Activated naive CD4-positive, alpha-beta T cell treated with anti-CD3 and anti-CD28 coated beads, Interleukin-2, amount 50 U/mL, for 72 hours (primary cell): ENCODE measurements at places on chromosomes 12 and 14. TPM values are rescaled to one million over a fixed set of nuclear protein-coding genes. Genes with fewer than 3 reads are reported as not detected.

The DEGS2 gene
- total RNA-seq = 1.4 TPM

GRCh38 chr12:27207615-27208413 lies 36.3 kb upstream of the STK38L start:
- no peak for DNase-seq

- no peak for DNase-seq
Measured at GRCh38 chr14:96221109-96221650, 16.5 kb downstream of the BDKRB2 start.

The ARMH4 gene
- total RNA-seq = 0.14 TPM

DNA sequence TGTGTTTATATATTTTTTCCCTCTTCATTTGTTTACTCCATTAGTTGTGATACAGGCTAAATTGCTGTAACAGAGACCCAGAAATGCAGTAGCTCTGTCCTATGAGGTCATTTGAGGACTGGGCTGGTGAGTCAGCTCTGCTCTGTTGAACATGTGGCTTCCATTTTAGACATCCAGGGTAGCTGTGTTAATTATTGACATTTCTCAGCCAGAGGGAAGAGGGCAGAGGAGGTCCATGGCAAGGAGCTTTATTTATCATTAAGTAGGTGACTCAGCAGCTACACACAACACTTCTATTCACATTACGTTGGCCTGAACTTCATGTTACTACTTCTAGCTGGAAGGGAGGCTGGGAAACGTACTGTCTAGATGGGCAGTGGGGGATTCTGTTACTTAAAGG lies 85.4 kb downstream of the PTCSC3 start:
- no peak for DNase-seq

DNA sequence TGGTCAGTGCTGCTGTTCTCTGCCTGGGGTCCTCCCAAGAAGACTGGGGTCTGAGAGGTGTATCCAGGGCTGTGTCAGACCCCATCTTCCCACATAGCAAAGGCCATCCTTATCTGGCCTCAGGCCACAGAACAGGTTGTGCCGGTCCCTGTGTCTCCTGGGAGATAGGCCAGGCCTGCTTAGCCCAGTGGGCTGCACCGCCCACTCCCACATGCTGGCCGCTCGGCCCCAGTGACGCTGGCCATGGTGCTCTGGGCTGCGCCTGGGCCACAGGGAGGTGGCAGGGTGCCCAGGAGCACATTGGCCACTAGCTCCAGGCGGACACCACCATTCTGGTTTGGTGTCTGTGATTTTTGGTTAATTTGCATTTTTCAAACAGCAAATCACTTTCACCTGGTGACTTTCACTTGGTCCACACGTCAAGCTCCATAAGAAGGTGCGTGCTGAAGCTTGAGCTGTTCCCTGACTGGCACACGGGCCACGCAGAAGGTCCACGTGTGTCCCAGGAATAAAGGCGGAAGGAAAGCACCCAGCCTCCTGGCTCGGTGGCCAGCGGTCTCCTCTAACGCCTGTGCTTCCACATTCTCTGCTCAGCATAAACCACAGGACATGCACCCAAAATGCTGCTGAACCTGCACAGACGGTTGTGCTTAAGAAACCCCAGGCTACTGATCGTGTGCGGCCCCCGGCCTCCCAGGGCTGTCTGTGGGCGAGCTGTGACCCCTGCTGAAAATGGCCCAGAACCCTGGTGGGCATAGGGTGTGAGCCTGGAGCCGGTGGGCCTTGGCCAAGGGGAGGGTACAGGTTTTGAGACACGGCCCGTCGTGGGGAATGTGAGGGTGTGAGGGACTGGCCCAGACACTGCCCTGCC lies 4.6 kb downstream of the FBRSL1 start:
- DNase-seq = no peak

- no peak for DNase-seq
Measured at GRCh38 chr12:77696183-77696582, 134.5 kb upstream of the NAV3 start.

The NANOG gene
- total RNA-seq = not detected

The FLRT2 gene
- total RNA-seq = not detected

GRCh38 chr14:91545946-91546716 lies 36.0 kb upstream of the PPP4R3A start:
- no peak for DNase-seq

- DNase-seq = no peak
Measured at GRCh38 chr12:12693111-12693671, 2.8 kb downstream of the GPR19 start.

- DNase-seq = no peak
Measured at GRCh38 chr12:13570005-13570694, 373.6 kb downstream of the EMP1 start.

DNA sequence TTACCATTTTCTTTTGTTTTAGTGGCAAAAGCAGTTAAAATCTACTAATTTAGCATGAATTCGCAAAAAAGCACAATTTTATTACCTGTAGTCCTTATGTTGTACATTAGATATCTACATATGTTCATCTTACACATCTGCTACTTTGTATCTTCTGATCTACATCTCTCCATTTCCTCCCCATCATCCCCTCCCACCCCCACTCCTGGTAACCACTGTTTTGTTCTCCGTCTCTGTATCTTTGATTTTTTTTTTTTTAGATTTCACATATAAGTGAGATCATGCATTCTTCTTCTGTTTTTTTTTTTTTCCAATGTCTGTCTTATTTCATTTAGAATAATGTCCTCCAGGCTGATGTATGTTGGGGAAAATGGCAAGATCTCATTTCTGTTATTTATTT lies 922.7 kb downstream of the VRK1 start:
- no peak for DNase-seq

GRCh38 chr14:44914849-44915248 lies 46.9 kb downstream of the KLHL28 start:
- DNase-seq = no peak

The PMCH gene
- total RNA-seq = 0.35 TPM

DNA sequence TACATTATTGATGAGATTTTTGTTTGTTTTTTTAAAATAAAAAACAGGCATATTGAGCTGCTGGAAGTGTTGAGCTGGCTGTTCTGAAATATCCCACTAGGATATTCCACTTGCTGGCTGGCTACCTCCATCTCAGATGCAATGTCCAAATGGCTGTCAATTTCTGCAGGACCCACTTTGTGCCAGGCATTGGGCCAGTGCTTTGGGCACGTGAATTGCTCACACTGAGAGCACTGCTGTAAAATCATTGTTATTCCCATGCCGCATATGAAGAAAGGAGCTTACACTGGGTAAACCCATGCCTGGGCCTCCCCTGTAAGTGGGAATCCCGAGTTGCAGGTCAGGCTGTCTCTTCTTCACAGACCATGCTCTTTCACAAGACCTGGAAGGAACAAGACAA lies 56.7 kb downstream of the RGS6 start:
- no peak for DNase-seq

The STYX gene
- total RNA-seq = 12.8 TPM

- DNase-seq = no peak
Measured at GRCh38 chr12:9227950-9228349, 19.8 kb upstream of the PZP start.

DNA sequence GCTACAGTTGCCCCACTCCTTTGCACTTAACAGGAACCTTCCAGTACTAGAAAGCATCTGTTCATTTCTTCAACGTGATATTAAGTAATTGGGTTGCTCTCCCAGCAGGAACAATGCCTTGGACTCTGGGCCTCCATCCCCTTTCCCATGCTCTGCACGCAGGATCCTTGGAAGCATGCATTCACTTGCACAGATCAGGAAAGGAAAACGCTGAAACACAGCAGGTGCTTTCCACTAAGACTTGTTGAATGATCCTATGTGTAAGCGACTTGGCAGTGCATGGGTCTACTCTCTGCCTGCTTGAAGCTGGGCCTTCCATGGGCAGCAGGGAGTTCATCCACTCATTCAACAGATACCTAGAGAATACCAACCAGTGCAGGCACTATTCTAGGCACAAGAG lies 2.3 kb downstream of the LTBP2 start:
- DNase-seq = no peak

GRCh38 chr14:103071544-103072251 lies 12.3 kb upstream of the LBHD2 start:
- DNase-seq = no peak
